ENCODE measurements at places on chromosomes 5 and 9.

DNA sequence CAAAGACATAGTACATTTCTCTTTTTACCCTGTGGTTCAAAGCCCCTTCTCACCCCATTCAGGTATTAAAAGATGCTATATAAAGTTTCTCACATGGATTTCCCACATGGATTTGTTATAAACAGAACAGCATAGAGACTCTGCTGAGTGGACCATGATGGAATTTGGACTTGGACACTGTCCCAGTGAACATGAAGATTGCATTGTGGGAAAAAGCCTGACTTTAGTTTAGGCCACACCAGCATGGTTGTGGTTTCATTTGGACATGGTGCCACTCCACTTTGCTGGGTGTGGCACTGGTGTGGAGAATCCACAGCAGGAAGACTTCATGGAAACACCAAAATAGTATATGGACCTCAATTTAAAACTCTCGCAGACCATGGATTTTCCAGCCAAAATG, 124.6 kb downstream of the ARHGAP26 start:
- no peak for DNase-seq

GRCh38 chr5:3309538-3309937, 286.1 kb upstream of the IRX1 start:
- DNase-seq = no peak

GRCh38 chr9:90107726-90108655, 503.2 kb downstream of the GADD45G start:
- no peak for DNase-seq

GRCh38 chr5:35205186-35205585, 25.1 kb downstream of the PRLR start:
- DNase-seq = no peak

GRCh38 chr9:92185096-92185495, 69.9 kb upstream of the SPTLC1 start:
- no peak for DNase-seq

GRCh38 chr5:14572836-14573235, 8.8 kb upstream of the OTULINL start:
- no peak for DNase-seq

GRCh38 chr9:10048994-10049393, 563.8 kb downstream of the PTPRD start:
- DNase-seq = no peak

- DNase-seq = no peak
Observed at GRCh38 chr5:161273410-161273809, 273.1 kb downstream of the GABRB2 start.

- no peak for DNase-seq
Observed at GRCh38 chr9:123365881-123366528, 10.0 kb downstream of the CRB2 start.

- no peak for DNase-seq
Observed at GRCh38 chr9:27856054-27856453, 282.8 kb upstream of the C9orf72 start.

DNA sequence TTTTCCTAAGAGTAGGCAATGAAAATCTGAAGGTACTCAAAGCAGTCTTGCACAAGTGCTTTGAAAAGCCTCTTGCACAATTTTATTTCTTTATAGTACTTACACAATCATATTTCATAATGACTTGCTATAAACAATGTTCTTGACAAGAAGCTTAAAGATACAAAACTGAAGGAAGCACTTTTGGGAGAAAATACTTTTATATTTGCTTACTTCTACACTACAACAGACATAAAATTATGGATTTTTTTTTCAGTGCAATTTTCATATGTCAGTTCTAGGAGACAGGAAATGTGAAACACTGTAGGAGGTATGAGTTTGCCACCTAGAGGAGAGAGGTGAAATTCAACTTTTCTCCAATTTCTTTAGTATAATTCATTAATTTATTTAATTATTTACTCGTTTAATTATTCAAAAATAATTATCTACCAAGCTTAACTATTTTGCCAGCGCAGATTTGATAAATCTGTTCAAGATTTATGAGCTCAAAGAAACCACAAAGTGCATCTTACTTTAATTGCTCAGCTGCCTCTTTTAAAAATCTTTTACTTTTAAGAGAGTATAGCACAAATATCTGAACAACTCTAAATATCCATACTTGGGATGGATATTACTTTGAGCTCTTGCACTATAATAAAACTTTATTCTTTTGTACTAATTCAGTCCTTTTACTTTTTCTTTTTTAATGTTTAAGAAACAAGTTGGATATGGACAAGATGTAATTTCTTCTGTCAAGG, 29.0 kb upstream of the CDKN2B start:
- no peak for DNase-seq

DNA sequence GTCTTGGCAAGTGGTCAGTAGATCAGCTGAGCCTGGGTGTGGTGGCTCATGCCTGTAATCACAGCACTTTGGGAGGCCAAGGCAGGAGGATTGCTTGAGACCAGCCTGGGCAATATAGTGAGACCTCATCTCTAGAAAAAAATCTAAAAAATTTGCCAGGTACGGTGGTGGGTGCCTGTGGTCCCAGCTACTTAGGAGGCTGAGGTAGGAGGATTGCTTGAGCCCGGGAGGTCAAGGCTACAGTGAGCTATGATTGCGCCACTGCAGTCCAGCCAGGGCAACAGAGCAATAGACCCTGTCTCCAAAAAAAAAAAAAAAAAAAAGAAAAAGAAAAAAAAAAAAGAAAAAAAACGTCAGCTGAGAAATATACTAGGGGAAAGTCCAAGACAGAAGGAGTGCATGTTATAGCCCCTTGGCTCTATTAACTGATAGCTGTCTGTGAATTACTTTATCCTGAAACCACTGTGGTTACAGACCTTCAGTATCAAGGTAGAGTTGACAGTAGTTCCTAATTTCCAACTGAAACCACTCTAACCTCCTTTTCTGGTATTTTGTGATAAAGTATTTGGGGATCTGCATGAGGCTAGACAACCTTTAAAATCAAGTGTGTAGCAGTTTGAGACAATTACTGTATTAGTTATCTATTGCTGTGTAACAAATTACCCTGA, 2.3 kb upstream of the INIP start:
- no peak for DNase-seq

- no peak for DNase-seq
Observed at GRCh38 chr5:35776757-35777156, 79.9 kb upstream of the IL7R start.

DNA sequence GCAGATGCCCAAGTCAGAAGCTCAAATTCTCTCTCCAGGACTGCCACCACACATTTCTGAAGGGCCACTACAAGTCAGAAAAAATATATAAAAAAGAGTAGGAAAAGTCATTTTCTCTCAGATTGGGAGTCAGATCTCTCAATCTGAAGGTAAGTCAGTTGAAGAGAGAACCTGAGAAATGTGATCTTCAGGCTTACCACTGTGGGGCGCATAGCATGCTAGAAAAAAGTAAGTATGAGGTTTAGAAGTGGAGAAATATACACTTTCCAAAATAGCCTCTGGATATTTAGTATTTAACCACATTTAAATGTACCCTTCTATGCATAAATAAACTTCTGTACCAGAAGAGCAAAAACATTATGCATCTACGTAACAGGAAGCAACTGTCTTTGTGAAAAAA, 800.7 kb upstream of the CTNND2 start:
- DNase-seq = no peak

DNA sequence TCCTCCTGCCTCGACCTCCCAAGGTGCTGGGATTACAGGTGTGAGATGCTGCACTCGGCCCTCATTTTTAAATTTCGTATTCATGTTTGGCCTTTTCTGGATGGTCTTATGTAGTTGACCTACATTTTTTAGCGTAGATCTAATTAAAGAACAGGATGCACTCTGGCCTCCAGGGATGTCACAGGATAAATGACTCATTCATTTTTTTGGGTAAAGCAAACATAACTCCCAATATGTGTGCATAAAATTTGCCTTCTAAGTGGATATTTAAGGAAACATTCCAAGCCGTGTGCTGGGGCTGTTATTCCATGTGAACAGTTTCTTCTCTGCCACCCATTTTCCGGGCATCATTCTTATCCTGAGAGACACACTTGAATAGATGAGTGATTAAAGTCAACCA, 501.6 kb downstream of the IRX1 start:
- DNase-seq = no peak

DNA sequence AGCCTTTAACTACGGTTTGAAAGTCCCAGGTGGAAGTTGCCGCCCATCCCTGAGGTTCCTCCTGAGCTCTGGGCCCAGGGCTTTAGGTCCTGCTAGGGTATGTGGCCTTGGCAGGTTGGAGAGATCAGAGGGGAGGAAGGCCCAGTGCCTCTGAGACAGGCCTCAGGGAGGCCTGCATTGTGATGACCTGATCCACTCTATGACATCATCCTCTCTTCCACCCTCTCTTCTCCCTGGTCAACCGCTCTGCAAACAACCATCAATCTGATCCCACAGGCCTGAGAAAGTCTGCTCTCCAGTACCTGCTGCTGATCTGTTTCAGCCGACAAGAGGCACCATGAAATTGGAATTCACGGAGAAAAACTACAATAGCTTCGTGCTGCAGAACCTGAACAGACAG, at the start of gene CCIN:
Gene CCIN (plus strand): TSS at position 223 of the 400 bp plus-strand sequence. CDS start 115 bp downstream, at position 338.
- no peak for DNase-seq

GRCh38 chr5:171316258-171317121, 7.4 kb downstream of the TLX3 start:
- no peak for DNase-seq

DNA sequence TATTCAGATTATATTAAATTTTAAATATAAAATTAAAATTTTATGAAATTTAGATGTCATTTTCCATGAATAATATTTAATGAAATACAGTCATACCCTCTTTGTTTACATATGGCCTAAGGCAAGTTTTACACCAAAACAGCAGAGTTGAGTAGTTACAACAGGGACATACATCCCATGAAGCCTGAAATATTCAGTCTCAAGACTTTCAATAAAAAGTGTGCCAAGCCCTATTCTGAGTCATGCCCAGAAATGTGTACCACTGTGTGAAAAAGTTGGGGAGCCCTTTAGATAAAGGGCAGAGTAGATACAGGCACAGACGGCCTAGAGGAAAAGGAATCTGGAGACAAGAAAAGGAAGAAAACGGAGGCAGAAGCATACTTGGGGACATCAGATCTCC, 261.3 kb downstream of the SGCD start:
- no peak for DNase-seq

GRCh38 chr5:27818888-27819287, 780.5 kb upstream of the CDH9 start:
- DNase-seq = no peak

Measured in activated CD8-positive, alpha-beta memory T cell treated with anti-CD3 and anti-CD28 coated beads for 1 hour (primary cell).